Activated CD8-positive, alpha-beta T cell treated with anti-CD3 and anti-CD28 coated beads for 36 hours (primary cell): ENCODE measurements at places on chromosomes 6 and 20.

GRCh38 chr6:119231394-119231793 lies 118.2 kb downstream of the MAN1A1 start:
- DNase-seq: no peak

DNA sequence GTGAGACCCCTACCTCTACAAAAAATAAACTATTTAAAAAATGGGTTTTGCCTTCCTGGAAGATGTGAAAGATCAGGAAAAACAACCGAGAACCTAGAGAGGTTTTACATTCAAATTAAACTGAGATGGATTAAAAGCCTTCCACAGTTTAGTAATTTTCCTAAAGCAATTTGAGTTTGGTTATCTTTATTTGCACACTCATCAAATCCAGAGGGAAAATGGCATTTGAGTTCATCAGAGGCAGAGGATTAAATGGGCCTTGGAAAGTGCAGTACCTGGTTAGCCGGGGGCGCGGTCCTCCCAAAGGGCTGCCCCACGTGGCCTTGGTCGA lies 157.0 kb upstream of the INSM1 start:
- no peak for DNase-seq

GRCh38 chr6:153539602-153540001 lies 408.5 kb upstream of the RGS17 start:
- DNase-seq: no peak

- no peak for DNase-seq
Observed at GRCh38 chr20:40563296-40563950, 125.6 kb downstream of the MAFB start.

DNA sequence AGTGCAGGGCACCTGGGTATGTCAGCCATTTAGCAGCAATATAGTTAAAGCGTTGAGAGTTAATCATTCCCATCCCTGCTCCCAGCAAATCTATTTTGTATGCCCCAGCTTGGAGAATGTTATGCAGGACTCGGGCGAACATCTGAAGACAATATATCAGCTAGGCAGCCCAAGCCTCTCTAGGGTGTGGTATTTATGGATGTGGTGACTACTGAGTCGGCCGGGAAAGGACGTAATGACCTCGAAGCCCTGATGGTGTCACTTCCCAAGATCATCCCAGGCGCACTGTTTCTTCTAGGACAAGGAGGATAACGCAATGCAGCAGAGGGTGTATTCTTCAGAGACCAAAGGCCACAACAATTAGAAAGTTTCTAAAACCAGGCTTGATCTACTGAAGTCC lies 63.6 kb upstream of the FAM184A start:
- DNase-seq: no peak

DNA sequence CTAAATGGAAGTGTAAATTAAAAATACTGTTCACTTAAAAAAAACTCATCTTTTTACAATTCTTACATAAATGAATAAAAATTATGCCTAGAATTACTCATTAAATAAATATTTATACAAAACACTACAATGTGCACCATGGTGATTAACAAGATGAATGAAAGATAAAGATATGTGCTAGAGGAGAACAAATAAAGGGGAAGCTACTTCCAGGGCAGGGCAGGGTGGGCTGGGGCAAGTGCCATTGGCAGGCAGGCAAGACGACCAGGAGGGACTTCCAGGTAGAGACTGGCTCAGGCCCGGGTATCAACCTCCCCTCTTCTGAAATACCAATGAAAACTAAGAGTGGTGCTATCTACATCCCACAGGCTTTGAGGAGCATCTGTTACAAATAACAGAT lies 20.4 kb downstream of the PREP start:
- no peak for DNase-seq

- DNase-seq: no peak
Observed at GRCh38 chr20:50296450-50297375, 106.1 kb downstream of the CEBPB start.

DNA sequence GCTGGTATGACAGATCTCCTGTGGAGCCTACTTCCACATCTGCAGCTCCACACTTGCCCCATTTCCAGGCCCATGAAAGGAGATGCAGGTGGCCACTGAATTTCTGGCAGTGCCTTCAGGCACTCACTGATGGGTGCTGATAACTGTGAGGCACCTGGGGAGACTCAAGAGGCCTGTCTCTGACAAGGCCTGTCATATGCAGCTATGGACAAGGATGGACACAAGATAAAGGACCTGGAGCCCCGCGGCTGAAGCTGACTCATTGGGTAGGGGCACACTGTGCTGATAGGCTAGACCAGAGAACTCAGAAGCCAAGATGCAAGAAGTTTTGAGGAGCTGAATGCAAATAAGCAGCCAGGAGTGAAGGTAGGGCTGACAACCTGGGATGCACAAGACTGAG lies 81.0 kb upstream of the LRFN2 start:
- DNase-seq: no peak

DNA sequence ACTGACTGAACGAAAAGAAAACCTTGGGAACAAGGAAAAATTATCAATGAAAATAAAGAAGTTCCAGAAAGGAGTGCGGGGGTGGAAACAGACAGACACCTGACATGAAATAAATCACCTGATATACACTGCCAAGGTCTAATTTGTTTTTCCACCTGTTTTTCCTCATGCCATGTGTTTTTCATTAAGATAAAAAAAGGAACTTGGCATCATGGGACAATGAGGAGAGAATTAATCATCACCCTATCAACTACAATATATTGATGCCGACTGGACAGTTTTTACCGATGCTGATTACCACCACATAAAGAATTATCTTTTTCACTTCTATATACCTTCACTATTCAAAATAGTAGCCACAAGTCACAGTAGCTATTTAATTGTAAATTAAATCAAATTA lies 233.2 kb downstream of the ARHGAP18 start:
- DNase-seq: no peak

DNA sequence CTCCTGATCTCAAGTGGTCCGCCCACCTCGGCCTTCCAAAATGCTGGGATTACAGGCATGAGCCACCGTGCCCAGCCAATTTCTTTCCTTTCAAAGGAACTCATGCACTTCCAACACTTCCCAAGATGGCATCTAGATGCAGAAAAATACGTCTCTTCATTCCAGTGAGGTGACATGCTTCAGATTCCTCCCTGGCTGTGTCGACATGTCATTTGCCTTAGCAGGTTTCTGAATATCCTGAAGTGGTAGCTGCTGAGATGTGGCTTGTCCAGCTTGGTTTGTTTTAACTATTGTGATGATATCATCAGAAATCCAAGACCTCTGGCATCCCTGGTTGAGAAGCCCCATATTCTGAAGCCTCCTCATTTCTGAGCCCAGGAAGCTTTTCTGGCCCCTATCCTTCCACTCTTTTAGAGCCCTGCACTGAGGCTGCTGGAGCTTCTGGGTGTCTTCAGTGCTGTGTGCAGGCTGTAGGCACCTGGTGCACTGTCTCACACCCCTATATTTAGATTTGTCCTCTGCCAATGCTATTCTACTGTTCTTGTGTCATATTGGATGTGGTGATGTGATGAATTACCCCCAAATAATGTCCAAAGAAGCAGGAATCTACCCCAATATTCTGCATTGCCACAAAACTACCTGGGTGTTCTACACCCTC lies 73.3 kb upstream of the E2F3 start:
- no peak for DNase-seq

DNA sequence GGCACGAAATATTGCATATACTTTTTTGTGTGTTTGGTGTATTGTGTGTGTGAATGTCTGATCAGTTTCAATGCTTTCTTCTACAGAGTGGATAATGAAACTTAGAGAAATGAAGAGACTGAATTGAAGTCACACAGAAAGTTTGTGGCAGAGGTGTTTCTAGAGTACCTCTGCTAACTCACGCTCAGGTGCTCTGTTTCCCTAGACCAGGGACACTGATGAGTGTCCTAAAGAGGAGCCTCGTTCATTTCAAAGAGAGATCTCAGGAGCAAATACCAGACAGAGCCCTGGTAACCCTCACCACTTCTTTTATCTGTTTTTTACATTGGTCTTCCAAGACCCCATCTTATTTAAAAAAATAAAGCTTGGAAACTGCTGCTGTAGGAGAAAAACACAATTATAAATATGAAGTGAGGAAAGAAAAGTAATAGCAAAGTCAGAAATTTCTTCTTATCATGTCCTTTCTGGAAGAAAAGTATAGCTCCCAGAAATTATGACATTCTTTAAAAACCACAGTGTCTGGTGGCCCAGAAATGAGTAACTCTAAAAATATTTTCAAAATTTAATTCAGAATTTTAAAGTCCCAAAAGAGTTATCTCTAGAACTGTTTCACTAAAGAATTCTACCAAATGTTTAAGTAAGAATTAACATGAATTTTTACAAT lies 720.6 kb downstream of the RFPL4B start:
- DNase-seq: no peak

DNA sequence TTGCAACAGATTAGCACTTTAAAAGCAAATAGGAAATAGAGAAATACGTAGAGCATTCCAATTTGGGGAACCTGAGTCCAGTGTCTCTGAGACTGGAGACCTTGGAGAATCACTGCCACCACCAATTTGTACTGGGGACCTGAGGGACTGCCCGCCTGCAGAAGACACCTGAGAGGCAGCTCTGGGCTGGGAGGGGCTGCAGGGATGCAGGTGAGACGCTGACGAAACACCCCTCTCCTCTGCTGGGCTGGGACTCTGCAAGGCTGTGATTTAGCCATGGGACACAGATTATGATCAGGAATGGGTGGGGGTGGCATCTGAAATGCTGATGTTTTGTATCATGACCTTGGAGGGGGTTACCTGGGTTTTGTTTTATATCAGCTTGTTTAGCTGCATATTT lies 7.0 kb upstream of the APMAP start:
- DNase-seq: no peak

- DNase-seq: no peak
Observed at GRCh38 chr6:125431971-125432370, 130.2 kb upstream of the HDDC2 start.

GRCh38 chr20:61480158-61480825 lies 228.2 kb downstream of the CDH4 start:
- no peak for DNase-seq

DNA sequence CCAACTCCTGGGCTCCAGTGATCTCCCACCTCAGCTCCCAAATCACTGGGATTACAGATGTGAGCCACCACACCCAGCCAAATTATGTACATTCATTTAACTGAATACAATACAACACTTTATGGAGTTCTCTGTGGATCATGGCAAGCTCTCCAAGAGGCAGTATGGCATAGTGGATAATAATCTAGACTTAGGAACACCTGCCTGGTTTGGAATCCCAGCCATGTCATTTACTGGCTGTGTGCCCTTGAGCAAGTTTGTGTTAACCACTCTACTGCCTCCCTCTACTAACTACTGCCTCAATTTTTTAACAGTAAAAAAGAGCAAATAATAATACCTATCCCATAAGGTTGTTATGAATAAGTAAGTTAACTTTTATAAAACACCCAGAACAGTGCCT lies 1.9 kb upstream of the ETV7 start:
- no peak for DNase-seq

GRCh38 chr20:10963717-10964266 lies 290.0 kb upstream of the JAG1 start:
- no peak for DNase-seq

- DNase-seq: no peak
Observed at GRCh38 chr6:145813285-145814034, 1.1 kb downstream of the FBXO30 start.

DNA sequence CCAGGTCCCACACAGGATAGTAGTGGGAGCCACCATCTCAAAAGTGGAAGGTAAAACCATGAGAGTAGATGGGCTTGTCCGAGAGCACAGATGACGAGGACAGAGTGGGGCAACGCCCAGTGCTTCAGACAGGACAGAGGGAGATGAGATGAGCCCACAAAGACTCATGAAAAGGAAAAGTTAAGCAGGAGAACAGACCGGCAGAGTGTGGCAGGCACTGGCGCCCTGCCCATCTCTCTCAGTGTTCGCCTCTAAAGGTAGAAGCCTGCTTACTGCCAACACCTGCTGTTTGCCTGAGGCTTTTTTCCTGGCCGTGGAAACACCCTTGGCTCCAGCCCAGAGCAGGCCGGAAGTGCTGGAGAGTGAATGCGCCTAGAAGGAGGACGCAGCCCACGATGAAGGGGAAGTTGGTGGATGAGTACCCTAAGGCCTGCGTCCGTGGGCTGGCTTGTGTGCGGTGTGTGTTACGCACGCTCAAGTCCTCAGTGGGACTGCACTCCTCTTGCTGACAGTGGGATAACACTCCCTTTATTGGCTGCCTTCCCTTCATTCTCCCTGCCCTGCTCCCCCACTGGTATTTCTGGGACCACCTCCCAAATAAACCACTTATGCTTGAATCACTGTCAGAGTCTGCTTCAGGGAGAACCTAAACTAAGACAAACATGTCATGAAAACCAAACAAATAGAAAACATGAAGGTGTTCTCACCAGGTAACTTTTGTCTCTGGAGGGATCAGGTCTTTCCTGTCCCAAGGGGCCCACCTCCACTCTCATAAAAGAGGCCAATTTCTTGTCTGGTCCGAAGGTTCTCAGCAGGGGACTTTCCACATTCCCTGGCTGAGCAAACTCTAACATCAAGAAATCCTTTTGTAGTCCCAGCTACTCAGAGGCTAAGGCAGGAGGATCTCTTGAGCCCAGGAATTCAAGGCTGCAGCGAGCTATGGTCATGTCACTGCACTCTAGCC lies 9.1 kb upstream of the FOXP4 start:
- no peak for DNase-seq

DNA sequence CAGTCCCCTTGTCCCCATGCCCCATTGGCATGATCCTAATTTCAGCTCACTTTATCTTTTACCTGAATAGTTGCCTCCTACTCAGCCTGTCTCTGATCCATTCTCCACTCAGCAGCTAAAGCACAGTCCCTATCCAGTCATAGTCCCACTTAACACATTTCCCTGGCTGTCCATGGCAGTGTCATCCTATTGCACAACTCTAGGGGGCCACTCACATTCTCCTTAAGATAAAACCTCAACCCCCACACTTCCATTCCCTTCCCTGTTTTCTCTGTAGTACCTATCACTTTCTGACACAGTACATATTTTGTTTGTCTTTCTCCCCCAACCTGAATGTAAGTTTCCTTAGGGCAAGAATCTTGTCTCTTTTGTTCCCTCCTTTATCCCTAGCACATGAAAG lies 220.9 kb upstream of the PLN start:
- no peak for DNase-seq
